ENCODE measurements at places on chromosomes 4 and X. TPM values are rescaled to one million over a fixed set of nuclear protein-coding genes. Genes with fewer than 3 reads are reported as not detected.

Gene MTTP
- 0.05 TPM for total RNA-seq

Gene RPS6KA6
- total RNA-seq, result 4.0 TPM

Gene CNKSR2
- 14.9 TPM for total RNA-seq

Gene HHIP
- 0.09 TPM for total RNA-seq

Gene UGT2A1
- not detected for total RNA-seq

Gene CT47A7
- not detected for total RNA-seq

Gene KIAA1210
- total RNA-seq, result not detected

Gene ZXDA
- total RNA-seq, result 6.8 TPM

Gene MAML3
- 12.0 TPM for total RNA-seq

Gene NELFA
- total RNA-seq, result 19.4 TPM

Gene SMPX
- total RNA-seq, result 0.52 TPM

Gene PNMA5
- not detected for total RNA-seq

Gene SMIM10L2A
- total RNA-seq, result 3.3 TPM

Measured in NCI-H460 (cell line).